ENCODE measurements at places on chromosomes 2 and 18.

DNA sequence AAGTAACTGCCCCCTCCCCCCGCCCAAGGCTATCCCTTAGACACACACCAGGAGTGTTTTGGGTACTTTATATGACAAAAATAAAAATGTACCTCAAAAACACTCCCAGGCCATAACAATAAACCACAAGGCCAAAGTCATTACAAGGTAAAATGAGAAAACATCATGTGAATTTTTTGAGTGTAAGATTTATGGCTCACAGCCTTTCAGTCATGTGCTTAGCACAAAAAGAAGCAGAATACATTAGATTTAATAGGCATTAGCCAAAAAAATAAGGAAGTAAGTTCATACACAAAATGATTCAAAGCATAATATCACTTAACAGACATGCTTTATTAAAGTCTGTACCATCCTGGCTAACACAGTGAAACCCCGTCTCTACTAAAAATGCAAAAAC is 103.7 kb downstream of the CACNB4 start:
- DNase-seq, result no peak

DNA sequence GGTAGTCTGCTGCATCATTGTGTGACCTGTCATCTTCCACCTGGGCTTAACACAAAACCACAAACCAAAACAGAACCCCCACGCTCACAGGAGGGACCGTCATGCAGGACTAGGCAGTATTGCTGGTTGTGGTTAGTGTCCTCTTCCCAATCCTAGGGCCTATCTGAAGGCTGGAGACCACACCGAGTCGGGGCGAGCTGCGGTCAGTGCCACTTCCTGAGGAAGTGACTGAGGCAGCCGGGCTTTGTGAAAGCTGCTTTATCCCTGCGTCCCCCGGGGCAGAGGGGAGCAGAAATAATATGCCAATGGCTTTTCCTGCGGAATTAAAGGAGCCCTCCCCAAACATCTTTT is 22.9 kb downstream of the ZNF532 start:
- DNase-seq, result no peak

- DNase-seq, result no peak
Observed at GRCh38 chr18:72846736-72847533, 20.9 kb downstream of the NETO1 start.

- DNase-seq, result no peak
Observed at GRCh38 chr2:138618971-138619370, 117.4 kb downstream of the SPOPL start.

- DNase-seq, result no peak
Observed at GRCh38 chr2:203730076-203730729, 23.8 kb downstream of the CD28 start.

DNA sequence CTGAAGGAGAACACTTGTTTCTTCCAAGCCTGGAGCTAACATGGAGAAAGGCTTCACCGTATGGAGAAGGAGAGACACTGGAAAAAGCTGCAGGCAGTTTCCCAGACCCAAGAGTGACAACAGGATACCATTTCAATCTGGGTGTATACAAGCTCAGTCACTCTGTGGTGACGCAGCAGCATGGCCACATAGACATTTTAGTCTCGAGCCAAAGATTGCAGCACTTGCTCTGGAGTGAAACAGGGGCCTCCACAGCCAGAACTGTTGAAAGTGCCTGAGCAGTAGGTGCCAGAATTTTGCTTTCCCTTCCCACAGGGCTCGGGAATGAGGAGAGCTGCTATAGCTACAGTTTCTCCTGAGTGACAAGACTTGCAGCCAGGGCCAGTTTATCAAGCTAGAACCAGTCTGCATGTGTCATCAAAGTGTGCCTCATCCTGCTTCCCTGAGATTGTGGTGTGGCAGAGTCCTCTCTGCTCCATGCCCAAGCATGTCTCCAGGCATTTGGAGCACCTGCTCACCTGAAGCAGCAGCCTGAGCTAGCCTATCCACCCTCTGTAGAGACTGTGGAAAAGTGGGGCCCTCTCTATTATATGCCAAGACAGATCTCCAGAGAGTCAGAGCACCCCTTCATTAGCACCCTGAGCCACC is 234.6 kb upstream of the CDH19 start:
- no peak for DNase-seq

DNA sequence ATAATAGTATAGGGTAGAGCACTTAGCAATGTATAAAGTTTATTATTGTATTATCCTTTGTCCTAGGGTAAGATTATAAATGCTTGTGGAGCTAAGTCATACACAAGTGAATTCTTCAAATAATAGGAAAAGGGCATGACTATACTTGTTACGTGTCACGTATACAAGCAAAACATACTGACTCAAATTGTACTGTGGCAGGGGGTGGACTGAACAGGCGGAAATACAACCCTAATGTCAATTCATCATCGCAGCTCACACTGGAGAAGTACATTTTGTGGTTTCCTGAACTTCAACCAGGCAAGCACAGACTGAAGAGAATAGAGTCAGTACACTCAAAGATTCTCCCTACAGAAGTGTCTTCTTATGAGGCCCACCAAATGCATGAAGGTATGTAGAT is 201.0 kb downstream of the MBD2 start:
- no peak for DNase-seq

DNA sequence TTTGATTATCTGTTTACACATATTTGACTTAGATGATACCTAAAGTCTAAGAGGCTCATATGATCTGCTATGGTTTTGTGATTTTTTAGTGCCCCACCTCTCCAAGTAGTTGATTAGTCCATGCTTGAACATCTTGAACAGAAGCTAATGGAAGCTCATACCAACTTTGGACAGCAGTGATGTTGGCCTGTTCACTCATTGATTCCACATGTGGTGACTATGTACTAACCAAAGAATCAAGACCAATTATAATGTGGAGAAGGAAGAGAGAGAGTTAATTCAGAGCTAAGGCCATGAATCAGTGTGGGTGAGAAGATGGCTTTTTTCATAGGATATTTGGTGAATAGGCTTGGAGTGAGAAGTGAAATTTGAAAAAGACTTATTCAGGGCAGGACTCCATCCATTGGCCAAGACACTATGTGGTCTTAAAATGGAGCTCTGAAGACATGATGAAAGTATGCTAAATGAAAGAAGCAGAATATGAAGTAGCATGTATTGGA is 178.3 kb upstream of the TWIST2 start:
- DNase-seq, result no peak

- DNase-seq, result no peak
Observed at GRCh38 chr18:23568281-23569138, 17.8 kb downstream of the NPC1 start.

DNA sequence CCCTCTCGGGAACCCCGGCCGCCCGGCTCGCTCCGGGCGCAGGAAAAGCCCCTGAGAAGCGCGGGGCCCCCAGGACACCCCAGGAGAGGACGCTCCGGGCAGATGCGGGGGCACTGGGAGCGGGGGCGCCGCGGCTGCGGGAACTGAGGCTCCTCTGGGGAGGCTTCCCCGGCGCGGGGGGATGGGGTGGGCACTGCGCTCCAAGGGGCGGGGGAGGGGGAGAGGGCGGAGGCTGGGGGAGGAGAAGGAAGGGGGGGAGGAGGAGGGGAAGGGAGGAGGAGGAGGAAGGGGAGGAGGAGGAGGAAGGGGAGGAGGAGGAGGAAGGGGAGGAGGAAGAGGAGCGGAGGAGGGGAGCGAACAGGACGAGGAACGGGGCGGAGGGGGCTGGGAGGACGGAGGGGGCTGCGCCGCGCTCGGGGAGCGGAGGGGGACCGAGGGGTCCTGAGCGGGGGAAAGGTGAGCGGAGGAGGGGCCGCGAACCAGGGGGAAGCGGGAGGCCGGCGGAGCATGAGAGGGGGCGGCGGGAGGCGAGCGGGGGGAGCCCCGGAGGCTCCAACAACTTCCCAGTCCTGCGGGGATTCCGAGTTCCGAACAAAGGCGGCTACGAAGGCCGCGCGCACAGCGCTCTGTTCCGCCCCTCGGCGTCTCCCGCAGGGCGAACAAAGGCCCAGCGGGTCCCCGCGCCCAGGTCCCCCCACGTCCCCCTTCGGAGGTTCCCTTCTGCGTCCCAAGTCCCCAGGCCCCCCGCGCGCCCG is 742 bp downstream of the PXDN start:
- DNase-seq, result no peak

DNA sequence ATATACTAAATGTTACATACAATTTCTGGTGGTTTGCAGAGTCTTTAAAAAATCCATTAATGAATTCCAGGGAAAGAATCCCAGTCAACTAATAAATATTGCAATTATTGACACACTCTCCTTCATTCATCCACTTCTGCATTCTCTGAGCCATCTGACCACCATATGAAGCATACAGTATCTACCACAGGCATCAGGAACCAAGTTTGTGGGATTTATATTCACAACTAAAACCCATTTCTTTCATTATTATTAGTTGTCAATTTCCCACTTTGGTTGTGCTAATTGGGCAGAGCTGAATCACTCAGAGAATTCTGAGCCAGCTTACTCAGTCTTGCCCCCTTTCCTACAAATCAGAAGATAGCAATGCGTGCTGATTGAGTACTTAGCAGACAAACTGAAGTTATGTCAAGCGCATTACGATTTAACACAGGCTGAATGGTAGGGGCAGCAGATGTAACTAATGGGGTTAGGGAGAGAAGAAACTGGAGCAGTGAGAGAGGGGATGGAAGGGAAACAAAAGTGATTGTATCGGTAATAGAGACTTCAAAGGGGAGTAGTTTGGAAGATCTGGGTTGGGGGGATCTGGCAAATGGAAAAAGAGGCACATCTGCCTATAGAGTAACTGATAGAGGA is 52.3 kb downstream of the ZEB2 start:
- DNase-seq, result no peak

GRCh38 chr2:39377226-39377939 is 59.7 kb downstream of the MAP4K3 start:
- DNase-seq, result no peak

- no peak for DNase-seq
Observed at GRCh38 chr2:11746807-11747459, 501 bp downstream of the LPIN1 start.

DNA sequence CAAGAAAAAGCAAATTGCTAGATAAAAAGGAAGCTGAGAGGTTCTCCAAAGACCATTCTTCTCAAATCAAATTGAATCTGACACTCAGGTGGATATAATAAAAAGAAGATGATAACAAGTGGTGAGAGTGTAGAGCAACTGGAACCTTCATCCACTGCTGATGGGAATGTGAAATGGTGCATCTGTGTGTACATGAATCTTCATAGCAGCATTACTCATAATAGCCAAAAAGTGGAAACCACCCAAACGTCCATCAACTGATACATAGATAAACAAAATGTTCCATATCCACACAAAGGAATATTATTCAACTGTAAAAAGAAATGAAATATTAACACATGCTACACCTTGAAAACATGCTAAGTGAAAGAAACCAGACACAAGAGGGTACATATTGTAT is 357.2 kb upstream of the EPHA4 start:
- DNase-seq, result no peak

DNA sequence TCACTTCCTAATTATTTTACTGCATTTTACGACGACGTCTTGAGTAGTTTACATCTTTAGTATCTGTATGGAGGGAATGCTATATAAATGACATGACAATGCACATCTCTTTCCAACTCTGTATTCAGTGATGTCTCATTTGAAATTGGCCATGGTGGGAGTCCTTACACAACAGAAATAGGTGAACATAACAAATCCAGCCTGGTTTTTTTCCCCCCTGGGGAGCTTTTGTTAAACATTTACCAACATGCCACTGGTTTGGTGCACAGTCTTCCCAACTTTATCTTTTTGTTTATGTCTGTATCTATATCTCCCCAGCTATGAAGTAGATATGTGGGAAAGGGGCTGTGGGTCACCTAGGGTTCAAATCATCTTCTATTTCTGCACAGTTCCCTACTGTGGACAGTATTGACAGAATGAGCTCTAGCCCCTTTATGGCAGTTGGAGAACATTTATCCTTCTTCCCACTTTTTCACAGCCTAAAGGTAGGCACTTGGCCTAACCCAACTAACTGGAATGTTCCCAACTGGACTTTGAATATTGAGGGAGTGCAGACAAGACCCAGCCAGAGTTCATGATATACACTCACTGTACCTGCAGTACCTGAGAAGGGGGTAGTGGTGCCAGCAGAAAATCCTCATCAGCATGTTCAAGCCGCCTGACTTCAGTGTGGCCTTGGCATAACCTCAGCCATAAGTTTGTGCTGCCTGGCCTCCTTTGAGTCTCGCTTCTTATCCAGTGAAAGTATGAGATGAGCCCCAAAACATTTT is 5.7 kb upstream of the RTKN start:
- DNase-seq, result no peak

- no peak for DNase-seq
Observed at GRCh38 chr2:23636426-23636825, 251.4 kb downstream of the KLHL29 start.

GRCh38 chr2:144505245-144505831 is 14.6 kb downstream of the ZEB2 start:
- DNase-seq, result peak; percentile 44

- DNase-seq, result no peak
Observed at GRCh38 chr18:27353273-27353672, 168.2 kb upstream of the CHST9 start.

- DNase-seq, result no peak
Observed at GRCh38 chr2:27854229-27854862, 35.8 kb downstream of the RBKS start.

- no peak for DNase-seq
Observed at GRCh38 chr2:160365716-160366367, 127.8 kb downstream of the RBMS1 start.

GRCh38 chr2:120150040-120150482 is 73.1 kb downstream of the TMEM185B start:
- DNase-seq, result no peak

DNA sequence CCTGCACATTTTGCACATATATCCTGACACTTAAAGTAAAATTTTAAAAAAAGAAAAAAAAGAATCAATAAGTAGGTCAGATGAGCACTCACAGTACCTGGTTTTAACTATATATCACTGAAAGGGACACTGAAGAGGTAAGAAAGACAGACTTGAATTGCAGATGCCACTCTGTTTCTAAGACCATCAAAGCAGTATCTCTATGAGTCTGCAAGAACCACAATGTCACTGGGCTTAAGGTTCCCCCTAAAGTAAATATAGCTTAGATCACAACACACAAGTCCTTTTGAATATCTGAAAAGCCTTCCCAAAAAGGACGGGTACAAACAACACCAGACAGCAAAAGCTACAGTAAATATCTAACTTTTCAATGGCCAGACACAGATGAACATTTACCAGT is 57.6 kb downstream of the CYTIP start:
- no peak for DNase-seq

- no peak for DNase-seq
Observed at GRCh38 chr2:211835695-211836094, 702.9 kb downstream of the ERBB4 start.

GRCh38 chr2:45170191-45171135 is 161.2 kb upstream of the SIX2 start:
- no peak for DNase-seq

GRCh38 chr2:57617318-57617717 is 429.3 kb upstream of the VRK2 start:
- DNase-seq, result no peak

DNA sequence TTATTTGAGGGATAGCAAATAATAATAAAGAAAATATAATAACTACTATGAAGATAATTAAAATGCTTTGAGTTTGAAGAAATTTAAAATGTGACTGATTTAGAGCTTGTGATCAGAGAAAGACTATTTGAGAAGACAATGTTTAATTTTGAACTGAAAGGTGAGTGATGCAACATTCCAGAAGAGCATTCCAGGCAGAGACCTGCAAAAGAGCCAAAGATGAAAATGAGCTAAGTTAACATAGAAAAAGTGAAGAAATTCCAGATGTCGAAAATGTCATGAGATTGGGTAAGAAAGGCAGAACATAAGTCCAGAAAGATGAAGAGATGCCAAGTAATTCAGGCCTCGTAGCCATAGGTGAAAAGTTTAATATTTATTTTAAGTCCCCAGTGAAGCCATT is 215.8 kb downstream of the FSIP2 start:
- no peak for DNase-seq

GRCh38 chr18:57859314-57859713 is 56.2 kb upstream of the ATP8B1 start:
- DNase-seq, result no peak

GRCh38 chr2:150027164-150027563 is 439.6 kb upstream of the MMADHC start:
- DNase-seq, result no peak
